ENCODE measurements at places on chromosomes 12 and 14.
A peak's percentile ranks its signal among the peaks of the same experiment; 100 is the strongest.

GRCh38 chr14:55562135-55562534, 17.9 kb upstream of the KTN1 start:
- no peak for DNase-seq

- DNase-seq: no peak
These were observed 722.5 kb upstream of the ATXN7L3B start for GRCh38 chr12:73815072-73815645.

GRCh38 chr14:91858536-91859275, 8.6 kb downstream of the TC2N start:
- DNase-seq: peak; percentile 31

GRCh38 chr14:64910847-64911495, 3.3 kb upstream of the CHURC1 start:
- no peak for DNase-seq

GRCh38 chr12:104312202-104312601, 8.7 kb downstream of the EID3 start:
- DNase-seq: no peak

DNA sequence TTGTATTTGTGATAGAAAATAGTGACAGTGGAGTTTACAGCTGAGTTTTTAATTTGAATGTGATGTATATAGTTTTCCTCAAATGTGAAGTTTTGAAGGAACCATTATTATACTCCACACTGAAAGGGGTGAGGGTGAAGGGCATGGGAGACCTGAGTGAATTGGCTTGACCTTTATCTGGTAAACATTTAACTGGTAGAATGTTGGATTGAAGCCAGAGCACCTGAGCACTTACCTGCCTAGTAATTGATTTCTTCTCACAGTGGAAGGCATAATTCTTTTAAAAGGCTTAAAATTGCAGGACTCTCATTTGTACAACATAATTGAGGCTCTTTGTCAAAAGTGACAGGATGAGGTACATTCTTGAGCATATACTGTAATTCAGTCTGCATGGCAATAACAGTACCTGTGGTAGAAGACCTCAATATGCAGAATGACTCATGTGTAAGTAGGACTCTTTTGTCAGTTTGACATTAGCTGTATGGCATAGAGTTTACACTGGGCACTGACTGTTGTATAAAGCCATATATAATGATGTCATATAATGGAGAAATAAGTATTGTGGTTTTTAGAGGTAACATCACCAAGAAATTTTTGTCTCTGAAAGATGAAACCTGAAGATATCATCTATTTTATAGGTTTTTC, 309.6 kb downstream of the TMTC2 start:
- DNase-seq: no peak

DNA sequence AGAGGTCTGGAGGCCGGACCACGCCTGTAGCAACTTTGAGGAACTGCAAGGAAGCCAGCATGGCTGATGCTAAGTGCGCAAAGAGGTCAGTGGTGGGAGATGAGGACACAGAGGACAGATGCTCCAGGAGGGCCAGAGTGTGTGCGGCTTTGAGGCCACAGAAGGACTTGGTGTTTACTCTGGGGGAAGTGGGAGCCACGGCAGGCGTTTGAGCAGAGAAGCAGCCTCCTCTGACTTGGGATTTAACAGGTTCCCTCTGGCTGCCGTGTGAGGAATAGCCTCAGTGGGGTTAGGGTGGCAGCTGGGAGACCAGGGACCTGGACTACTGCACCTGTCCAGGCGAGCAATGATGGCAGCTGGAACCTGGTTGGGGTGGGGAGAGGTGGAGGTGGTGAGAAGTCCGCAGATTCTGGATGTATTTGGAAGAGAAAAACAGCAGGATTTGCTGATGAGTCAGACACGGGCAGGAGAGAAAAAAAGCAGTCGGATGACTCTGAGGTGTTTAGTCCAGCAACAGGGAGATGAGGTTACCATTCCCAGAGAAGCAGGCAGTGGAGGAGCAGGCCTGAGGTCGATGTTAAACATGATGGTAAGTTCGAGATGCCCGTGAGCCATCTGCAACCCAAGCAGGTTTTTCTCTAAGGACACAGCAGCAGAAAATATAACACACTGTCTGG, 143.5 kb downstream of the SCARB1 start:
- DNase-seq: no peak

DNA sequence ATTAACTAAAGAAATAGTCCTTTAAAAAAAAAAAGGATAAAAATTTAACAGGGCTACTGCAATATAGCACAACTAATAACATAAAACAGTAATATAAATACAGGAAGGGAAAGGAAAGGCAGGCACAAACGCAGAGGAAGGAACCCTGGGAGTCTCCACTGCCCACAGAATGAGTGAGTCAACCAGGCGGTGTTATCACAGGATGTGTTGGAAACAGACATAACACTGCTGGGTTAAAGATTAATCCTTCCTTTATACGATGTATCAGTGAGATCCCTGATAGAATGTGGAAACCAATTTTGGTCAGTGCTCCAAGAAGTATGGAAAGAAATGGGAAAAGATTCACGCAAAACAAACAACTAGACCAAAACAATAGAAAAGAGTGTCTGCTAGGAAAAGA, 47.9 kb downstream of the FGD6 start:
- no peak for DNase-seq

- no peak for DNase-seq
These were observed 165.9 kb upstream of the TMEM260 start for GRCh38 chr14:56413721-56414120.

GRCh38 chr12:13368431-13368830, 171.9 kb downstream of the EMP1 start:
- no peak for DNase-seq

GRCh38 chr12:113896194-113896593, 69.9 kb downstream of the RBM19 start:
- DNase-seq: no peak
